ENCODE measurements at places on chromosomes 1 and 21.

DNA sequence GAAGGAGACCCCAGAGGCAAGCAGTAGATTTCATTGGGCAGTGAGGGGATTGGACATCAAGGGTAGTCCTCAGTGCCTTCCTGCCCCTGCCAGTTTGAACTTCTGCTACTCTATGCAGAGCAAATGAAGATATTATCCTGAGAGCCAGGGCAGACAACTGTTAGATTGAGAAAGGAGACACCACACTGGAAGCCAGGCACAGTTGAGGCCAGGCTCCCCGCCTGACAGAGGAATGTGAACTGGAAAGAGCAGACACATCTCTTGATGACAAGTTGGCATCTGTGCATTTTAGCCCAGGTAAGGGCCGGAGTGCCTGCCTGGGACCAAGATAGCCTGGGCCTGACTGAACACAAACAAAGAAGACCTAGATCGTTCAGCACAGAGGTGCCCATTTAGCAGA lies 16.0 kb downstream of the SH3BGR start:
- DNase-seq: no peak

DNA sequence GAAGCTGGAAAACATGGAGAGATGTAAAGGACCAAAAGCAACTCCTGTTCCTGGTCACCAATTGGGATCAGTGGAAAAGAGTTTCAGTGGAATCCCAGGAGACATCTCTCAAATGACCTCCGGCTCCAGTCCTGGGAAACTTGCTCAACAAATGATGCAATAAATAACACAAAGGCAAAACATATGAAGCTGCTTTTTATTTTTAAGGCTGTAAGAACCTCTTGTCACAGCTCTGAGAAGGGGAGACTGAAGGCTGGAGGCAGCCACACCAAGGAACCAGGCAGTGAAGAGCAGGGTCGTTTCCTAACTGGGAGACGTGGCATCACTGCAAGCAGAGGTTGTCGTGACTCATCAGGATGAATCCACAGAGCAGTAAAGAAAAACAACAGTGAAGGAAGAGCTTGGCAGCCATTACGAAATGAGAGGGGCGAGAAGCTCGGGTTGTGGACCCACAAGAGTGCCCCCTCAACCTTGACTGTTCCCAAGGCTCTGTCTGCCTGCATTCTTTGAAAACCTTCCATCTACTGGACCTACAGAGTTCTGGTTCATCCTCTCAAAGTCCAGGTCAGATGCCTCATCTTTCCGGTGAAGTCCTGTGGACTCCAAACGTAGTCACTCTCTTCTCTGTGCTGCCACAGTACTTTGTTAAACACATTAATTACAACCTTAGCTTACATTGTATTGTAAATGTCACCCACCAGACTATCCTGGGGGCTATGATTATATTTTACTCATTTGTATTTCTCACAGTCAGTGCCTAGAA lies 32.1 kb downstream of the JAK1 start:
- no peak for DNase-seq

DNA sequence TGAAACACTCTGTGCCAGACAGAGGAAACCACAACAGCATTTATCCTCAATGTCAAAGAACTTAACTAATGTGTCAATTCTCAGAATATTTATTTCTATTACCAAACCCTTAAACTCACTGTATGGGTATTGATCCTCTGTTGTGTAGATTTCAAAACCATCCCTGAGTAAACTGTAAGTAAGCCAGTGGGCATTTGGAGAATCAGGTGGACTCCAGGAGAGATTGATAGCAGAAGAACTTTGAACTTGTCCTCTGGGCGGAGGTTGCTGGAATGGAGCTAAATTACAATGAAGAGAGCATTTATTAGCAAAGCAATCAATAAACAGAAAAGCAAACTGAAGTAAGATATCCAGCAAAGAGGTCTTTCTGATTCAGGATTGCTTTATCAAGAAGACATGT lies 216.1 kb downstream of the USH2A start:
- no peak for DNase-seq

DNA sequence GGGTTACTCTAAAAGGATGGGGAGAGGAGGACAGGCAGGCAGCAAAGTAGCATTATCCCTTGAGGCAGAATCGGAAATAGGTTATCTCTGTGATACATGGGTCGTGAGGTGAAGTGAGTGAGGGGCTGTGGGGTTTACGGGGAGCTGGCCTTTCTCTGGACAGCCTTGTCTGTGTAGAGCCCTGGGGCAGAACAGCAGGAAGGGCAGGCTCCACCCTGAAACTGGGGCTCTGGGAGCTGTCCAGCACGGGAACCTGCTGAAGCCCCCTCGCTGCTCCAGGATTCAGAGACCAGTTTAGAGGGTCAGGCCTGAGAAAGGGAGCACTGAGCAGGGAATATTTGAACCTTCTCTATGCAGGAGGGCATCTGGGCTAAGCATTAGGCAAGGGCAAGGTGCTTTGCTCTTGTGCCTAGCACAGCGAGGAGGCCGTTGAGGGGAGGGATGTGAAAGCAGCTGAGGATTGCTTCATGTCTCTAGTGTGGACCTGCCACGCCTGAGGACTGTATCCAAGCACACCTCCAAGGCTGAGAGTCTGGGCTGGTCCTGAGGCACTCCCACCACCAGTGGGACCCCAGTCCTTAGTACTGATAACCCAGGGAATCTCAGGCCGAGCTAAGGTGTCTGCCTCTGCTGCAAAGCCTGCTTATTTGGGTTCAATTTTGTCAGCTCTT lies 55.8 kb downstream of the NAV1 start:
- DNase-seq: no peak

- no peak for DNase-seq
Measured at GRCh38 chr1:99601208-99601607, 44.7 kb upstream of the PALMD start.

- DNase-seq: no peak
Measured at GRCh38 chr1:225371366-225372010, 56.4 kb downstream of the LBR start.

DNA sequence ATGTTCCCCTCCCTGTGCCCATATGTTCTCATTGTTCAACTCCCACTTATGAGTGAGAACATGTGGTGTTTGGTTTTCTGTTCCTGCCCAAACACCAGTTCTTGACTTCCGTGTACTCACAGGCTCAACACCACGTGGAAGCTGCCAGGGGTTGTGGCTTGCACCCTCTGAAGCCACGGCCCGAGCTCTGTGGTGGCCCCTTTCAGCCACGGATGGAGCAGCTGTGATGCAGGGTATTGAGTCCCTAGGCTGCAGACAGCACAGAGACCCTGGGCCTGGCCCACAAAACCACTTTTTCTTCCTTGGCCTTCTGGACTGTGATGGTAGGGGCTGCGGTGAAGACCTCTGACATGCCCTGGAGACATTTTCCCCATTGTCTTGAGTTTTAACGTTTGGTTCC lies 111.6 kb downstream of the SYT14 start:
- DNase-seq: no peak

Data from GM12891 (cell line).